NCI-H1436 (cell line): ENCODE measurements at places on chromosomes 4 and X.
A peak's percentile ranks its signal among the peaks of the same experiment; 100 is the strongest.

- DNase-seq, result no peak
These were observed 9.9 kb downstream of the YIPF6 start for GRCh38 chrX:68508799-68509198.

- DNase-seq, result no peak
These were observed 48.0 kb upstream of the HDAC8 start for GRCh38 chrX:72620550-72621145.

GRCh38 chrX:105829011-105829410, 6.7 kb downstream of the NRK start:
- no peak for DNase-seq

- DNase-seq, result no peak
These were observed 1865.5 kb upstream of the TENM3 start for GRCh38 chr4:180377741-180378140.

DNA sequence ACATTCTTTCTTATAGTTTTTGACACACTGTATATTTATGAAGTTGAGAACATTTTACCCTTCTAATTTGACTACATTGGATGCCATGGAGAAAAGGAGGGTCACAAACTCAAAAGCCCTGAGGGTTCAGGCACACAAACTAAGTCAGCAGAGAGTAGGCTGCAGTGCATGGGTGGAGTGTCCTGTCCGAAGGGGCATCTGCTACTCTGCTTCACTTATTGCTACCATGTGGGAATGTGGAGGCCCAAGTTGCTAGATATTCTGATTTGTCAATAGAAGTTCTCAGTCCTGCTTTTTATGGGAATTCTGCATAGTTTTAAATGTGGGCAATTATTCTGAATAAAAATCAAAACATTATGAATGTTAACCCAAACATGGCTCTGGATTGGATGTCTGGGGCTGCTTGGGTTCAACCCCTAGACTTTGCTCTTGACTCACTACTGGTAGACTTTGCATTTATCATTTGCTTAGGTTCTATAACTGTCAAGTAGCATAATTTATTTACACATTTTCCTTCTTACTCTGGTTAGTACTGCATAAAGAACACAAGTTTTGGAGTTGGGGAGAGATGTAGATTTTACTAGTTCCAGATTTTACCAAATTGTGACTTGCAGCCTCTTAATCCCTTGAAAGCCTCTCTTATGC, 255.1 kb downstream of the SPRY1 start:
- DNase-seq, result no peak

DNA sequence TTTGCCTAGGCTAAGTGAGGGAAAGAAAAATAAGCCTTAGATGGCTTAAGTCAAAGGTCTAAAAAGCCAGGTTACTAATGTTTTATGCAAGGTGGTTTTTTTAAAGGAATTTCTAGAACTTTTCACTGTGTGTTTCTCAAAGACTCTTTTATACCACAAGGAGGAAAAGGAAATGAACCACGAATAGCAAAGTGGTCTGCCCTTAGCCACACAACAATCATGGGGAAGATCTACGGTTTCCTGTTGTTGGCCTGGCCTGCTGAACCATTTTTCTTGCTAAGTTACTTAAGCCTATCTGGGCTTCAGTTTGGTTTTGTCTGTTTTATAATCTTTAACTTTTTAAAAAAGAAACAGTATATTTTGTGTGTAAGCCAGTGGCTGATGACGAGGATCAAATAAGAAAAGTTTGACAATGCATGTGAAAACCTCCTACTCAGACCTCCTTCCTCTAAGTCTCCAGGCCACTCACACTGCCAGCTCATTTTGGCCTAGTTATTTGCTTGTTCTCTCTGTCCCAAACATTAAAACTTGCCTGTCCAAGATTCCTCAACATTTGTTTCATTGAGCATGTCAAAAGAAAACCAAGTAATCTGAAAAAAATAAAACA, 56.7 kb upstream of the COL25A1 start:
- DNase-seq, result no peak

- no peak for DNase-seq
These were observed 24.0 kb downstream of the NAP1L3 start for GRCh38 chrX:93649381-93649780.

DNA sequence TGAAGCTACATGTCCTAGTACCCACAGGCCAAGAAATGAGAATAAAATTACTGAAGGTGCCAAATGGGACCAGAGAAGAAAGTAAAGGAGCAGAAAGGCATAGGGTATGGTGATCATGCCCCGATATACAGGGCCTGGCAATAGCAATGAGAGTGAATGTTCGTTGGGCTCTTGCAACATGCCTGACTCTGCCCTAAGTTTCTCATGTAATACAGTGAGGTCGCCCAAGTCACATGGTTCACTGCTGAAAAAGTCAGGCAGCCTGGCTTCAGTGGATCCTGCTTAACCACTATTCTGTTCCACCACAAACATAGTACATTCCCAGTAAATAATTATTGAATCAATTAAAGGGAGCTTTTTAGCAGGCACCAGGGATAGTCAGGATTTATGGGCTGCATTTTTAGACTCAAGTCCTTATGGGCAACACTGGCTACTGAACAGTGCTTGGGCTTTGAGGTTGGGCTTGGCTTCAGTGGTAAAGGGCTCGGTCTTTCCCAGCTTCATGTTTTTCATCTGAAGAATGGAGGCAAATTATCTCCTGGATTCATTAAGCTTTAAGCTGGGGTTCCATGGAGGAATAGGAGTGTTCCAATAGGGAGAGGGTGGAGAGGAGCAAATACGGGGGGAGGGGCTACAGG, 67.1 kb upstream of the ZNF518B start:
- DNase-seq, result no peak

DNA sequence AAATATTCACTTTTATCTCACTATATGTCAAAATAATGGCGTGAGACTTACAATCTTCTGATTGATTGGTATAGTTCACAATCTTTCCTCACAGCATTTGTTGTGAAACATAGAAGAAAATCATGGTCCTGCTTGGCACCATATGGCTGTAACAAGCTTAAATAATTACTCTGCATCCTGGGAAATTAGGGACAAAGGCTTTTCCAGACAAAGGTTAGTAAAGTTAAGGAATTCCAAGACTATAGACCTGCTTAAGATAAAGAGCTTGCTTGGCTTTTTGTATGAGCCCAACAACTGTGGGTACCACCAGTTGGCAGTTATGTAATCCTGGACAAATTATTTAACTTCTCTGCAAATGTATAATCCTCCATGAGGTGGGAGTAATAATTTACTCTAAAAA, 3.4 kb upstream of the PCDH18 start:
- DNase-seq, result no peak

- DNase-seq, result no peak
These were observed 23.0 kb upstream of the MSANTD1 start for GRCh38 chr4:3225936-3226335.

GRCh38 chr4:155433636-155434360, 57.0 kb upstream of the MAP9 start:
- DNase-seq, result no peak

GRCh38 chrX:31743004-31743403, 671.2 kb upstream of the FTHL17 start:
- DNase-seq, result no peak

DNA sequence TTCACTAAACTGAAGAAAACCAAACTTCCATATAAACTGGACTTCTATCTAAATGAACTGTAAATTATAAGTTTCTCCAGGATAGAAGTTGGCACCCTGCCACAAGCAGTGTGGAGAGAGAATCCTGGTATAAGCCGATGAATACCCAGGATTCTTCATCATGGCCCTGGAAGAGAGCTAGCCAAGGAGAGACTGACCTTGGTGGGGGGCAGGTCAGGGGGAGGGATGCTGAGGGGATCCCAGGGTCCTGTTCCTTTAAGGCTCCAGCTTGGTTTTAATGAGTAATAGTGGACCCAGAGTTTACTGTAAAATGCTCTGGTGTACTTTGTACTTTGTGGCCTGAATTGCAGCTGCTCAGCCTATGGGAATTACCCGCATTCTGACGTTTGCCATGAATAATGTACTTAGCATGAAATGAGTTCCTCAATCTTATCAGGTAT, 16.9 kb downstream of the RASSF6 start:
- no peak for DNase-seq

- no peak for DNase-seq
These were observed 73.9 kb downstream of the ARHGAP24 start for GRCh38 chr4:85548841-85549240.

DNA sequence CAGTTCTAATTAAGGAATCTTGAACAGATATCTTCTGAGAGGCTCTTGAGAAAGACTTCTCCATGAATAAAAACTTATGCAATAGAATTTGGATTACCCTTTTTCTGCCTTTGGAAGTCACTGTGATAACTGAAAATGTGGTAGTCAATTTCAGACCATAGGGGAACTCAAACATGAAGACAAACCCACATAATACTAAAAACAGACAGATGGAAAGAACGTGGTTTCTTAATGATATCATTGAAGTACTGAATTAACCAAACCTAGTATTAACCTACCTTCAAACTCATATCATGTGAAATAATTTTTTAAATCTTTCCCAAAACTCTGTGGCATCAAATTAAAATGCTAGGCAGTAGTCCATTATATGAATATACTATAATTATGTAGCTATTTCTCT, 153.5 kb downstream of the CAMK2D start:
- DNase-seq, result no peak

DNA sequence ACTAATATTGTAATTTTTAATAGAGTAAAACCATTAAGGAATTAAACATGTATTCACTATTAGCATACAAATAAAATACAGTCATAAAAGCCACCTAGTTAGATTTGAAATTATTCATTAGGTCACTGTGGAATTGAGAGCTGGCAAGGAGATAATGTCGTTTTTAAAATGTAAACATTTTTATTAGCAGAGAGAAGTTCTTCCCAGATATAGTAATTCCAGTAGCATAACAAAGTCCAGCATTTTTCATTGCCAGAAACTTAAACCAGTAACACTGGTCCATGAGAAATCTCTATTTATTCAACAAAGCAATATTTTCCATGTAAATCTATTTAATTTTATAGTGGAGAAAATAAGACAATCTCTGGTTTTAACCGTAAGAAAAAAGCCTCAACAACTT, 17.5 kb downstream of the ENOX2 start:
- no peak for DNase-seq

DNA sequence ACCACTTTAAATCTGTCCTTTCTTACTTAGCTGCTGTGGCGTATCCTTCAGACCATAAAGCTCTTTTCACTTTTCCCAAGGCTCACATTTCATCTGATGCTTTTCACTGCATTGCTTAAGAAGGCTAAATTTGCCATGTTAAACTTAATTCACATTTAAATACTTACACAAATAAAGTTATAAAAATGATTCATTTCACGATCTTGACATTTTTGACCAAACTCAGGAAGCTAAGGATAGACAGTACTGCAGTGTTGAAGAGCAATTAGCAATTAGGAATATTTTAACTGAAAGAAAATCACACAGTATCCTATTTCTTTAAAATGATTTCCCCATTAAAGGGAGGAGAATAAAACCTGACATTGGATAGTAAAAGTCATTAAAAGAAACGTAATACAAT, 1038.6 kb downstream of the STPG2 start:
- DNase-seq, result no peak

DNA sequence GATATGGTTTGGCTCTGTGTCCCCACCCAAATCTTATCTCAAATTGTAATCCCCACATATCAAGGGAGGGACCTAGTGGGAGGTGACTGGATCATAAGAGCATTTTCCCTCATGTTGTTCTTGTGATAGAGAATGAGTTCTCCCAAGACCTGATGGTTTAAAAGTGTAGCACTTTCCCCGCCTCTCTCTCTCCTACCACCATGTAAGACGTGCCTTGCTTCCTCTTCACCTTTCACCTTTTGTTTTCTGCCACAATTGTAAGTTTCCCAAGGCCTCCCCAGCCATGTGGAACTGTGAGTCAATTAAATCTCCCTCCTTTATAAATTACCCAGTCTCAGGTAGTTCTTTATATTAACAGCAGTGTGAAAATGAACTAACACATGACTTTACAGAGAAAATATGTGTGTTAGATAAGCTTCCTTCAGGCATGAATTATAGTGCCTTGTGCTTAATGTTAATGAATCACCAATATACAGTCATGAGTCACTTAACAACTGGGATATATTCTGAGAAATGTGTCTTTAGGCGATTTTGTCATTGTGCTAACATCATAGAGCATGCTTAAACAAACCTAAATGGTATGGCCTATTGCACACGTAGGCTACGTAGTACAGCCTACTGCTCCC, 37.9 kb downstream of the PDGFC start:
- DNase-seq, result no peak

- DNase-seq, result no peak
These were observed 12.8 kb downstream of the CYP4V2 start for GRCh38 chr4:186204103-186204559.

GRCh38 chr4:143336781-143337599, at the start of gene GAB1:
GAB1 (plus strand) TSS chr4:143336876; CDS start chr4:143337189, 313 bp downstream.
- DNase-seq, result peak; percentile 4

GRCh38 chrX:97481228-97481627, 597.5 kb downstream of the RPA4 start:
- no peak for DNase-seq
